ENCODE measurements at places on chromosomes 12 and 14.

DNA sequence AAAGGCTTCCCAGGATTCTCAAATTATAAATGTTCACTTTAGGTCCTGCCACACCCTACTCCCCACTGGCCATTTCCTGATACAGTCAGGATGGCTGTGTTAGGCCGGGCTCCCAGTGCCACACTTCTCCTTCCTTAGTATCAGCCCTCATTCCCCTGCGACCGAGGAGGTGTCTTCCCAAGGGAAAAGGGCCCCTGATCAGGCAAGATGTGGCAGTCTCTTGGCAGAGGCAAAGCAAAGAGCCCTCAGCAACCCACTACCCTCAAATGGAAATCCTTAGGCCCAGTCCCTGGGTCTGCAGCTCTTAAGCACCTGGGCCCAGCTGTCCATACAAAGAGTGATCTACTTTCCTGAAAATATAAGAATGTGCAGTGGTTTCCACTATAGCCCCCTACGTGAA lies 96.5 kb upstream of the VASH1 start:
- DNase-seq = no peak

GRCh38 chr12:133165776-133166175 lies 15.5 kb upstream of the ZNF268 start:
- DNase-seq = no peak

- no peak for DNase-seq
Observed at GRCh38 chr14:25086821-25087396, 37.0 kb upstream of the STXBP6 start.

DNA sequence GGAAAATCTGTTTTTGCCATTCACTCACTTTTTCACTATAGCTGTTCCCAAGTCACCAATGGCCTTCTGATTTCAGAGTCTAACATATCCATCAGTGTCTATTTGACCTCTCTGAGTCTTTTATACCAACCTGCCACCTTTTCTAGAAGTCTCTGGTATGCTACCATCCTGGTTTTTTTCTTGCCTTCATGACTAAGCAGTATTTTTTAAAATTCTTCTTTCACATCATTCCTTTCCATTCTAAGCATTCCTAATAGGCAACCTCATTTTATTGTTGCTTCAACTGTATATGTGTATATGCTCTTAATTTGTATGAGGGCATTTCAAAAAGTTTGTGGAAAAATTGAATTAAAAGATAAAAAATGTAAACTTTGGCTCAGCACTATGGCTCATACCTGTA lies 5.0 kb downstream of the IRAK4 start:
- DNase-seq = no peak

GRCh38 chr14:52244997-52245396 lies 22.5 kb upstream of the PTGDR start:
- DNase-seq = no peak

DNA sequence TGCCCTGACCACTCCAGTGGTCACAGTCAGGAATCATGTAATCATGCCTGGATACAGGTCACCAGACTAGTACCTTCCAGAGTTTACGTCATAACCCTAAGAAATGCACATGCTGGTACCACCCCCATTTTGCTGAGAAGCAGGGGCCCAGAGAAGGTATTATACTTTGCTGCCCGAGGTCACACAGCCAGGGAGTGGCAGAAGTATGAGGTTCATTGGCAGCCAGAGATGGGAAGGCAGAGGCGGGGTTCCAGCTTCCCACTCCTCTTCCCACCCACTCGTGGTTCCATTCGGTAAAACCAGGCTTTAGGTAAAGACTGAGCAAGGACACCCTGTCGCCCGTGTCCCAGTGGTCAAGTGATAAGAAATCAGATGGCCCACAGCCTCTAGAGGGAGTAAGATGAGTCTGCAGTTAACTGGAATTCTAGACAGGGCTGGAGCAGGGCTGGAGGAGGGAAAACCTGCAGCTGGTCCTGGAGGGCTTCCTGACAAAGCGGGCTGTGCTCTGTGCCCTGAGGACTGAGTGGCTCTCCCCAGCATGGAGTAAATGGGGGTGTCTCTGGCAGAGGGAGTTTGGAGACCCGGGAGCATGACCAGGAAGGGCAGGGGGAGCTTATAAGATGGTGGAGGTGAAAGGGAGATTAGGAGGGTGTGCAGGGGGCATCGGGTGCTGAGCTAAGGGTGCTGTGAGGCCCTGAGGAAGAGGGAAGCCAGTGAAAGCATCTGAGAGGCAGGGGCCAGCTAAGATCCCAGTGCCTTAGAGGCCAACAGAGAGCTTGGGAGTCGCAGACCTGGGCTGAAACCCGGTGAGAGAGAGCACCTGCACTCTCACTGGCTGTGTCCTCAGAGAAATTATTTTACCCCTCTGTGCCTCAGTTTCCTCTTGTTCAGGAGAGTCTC lies 5.7 kb downstream of the FAM222A start:
- no peak for DNase-seq

DNA sequence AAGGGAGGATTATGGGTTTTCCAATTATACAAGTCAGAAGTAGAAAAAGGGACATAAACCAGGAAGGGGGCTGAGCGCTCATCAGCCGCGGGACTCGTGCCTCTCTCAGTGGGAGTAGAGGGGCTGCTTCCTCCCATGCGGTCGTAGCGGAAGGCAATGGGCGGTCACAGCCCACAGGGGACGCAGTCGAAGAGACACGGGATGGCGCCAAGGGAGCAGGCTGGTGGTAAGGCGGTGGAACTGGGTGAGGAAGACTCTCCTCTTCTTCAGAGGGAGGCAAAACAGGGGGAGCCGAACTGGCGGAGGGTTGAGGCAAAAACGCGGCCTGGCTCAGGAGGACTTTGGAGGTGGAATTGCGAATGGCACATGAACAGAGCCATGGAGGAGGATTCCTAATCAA lies 677.7 kb downstream of the TMEM121 start:
- DNase-seq = no peak

DNA sequence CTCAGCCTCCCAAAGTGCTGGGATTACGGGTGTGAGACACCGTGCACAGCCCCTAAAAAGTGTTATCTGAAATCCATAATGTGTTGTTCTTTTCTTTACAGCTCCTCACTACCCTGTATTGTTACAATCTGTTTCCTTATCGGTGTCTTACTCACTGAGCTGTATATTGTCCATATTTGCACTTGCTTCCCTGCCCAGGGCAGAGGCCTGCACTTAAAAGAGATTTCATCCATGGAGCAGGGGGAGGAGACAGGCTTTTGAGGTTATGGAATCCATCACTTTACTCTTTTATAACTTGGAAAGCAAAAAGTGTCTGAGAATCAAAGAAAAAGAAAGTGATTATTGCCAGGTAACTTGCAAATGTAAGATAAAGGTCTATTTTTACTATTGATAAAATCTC lies 251.0 kb downstream of the DIO2 start:
- no peak for DNase-seq

- DNase-seq = no peak
Observed at GRCh38 chr12:85461127-85461526, 181.1 kb downstream of the ALX1 start.

- no peak for DNase-seq
Observed at GRCh38 chr12:14113031-14113430, 131.6 kb upstream of the GRIN2B start.

DNA sequence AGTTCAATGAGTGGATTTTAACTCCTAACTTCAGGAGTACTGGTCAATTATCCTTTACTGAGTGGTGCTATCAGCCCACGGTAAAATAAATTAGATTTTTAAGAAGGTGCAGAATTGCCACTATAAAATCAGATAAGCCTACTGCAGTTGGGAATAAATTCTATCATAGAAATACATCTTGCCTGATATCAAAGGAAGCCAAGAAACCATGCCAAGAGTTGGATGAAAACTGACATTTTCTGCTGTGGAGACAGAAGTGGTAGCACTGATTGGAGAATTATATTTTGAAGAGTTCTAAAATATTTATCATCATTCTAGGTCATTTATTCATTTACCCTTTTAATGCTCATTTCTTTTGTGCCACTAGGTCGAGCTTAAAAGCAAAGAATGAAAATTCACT lies 465.1 kb downstream of the APAF1 start:
- no peak for DNase-seq

DNA sequence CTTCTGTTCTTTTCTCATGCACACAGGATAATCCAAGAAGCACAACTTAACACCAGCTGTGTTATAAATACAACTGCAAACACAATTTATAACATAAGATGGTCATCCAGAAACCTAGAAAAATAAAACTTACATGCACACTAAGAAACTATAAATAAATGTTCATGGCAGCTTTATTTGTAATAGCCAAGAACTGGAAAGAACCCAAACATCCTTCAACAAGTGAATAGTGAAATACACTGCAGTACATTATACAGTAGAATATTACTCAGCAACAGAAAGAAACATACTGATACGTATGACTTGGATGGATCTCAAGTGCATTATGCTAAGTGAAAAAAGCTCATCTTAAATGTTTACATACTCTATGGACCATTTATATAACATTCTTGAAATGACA lies 132.7 kb downstream of the SPTSSA start:
- DNase-seq = no peak

DNA sequence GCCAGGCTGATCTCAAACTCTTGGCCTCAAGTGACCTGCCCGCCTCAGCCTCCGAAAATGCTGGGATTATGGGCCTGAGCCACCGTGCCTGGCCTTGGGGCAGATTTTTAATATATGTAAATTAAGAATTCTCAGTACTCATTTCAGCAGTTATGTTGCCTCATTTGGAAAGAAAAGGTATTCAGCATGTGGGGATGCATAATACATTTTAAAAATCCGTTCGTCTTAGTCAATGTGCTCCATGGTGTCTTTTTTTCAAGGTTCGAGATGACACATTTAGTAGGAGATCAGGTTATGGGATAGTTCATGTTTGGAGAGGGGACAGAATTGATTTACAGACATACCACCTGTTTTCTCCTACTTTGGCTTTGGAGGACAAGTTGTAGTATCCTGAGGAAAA lies 10.2 kb downstream of the SYNE2 start:
- no peak for DNase-seq

DNA sequence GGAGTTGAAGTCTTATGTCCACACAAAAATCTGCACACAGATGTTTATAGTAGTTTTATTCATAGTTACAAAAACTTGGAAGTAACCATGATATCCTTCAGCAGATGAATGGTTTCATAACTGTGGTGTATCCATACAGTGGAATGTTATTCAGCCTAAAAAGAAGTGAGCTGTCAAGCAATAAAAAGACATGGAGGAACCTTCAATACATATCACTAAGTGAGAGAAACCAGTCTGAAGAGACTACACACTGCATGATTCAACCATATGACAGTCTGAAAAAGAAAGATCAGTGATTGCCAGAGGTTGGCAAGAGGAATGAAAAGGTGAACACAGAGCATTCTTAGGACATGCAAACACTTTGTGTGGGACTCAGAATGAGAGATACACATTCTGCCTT lies 18.6 kb upstream of the IFNG start:
- peak; percentile 24 for DNase-seq

DNA sequence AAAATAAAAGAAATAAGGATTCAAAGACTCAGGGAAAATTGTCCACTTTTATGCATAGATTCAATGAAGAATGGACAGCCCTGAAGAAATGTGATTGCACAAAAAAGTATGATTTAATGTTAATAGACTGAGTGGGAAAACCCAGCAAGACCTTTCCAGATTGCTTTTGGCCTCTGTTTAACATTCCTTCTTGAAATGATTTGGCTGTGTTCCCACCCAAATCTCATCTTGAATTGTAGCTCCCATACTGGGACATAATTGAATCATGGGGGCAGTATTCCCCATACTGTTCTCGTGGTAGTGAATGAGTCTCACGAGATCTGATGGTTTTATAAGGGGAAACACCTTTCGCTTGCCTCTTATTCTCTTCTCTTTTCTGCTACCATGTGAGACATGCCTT lies 1316.9 kb upstream of the SEL1L start:
- no peak for DNase-seq

DNA sequence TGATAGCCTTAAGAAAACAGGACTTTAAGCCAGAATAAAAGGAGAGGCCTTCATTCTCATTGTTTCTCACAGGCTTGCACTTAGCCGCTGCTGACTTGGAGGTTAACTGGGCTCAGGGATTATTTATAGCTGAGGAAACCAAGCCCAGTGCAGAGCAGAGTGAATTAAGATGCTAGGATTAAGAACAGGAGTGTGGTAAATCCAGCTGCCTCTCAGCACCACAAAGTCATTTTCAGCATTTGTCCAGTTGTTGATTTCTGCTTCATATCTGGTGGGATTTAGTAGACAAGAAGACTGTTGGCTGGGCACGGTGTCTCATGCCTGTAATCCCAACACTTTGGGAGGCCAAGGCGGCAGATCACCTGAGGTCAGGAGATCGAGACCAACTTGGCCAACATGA lies 14.3 kb upstream of the KRT73 start:
- no peak for DNase-seq

DNA sequence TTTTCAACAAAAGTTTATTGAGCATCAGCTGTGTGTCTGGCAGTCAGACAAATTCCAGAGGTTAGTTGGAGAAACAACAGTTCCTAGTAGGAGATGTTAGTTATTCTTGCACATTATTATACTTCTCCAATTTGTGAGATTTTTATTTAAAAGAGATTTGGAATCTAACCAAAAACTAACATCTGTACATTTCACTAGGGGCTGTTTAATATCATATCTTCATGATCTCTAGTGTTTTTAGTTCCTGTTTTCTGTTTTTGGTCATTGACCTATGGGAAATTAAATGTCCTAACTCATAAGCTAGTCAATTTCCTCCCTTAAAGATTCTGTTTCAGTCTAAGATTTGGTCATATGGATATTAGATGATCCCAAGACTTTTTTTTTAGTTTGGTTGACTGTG lies 34.1 kb upstream of the KLHDC2 start:
- no peak for DNase-seq

GRCh38 chr12:3336606-3337311 lies 154.2 kb upstream of the PRMT8 start:
- DNase-seq = no peak

DNA sequence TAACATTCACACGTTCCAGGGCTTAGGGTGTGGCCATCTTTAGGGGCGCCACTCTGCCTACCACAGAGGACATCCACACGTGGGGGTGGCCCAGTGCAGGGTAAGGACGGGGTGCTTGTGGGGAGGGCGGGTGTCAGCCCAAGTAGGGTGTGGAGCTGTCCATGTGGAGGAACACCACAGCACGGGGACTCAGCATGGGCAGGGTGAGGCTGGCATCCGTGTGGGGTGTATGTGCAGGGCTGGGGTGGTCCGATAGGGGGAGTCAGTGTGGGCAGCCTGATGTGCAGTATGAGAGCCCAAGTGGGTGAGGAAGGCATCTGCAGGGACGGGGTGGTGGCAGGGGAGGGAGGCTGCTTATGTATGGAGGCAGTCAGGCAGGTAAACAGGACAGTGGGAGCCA lies 17.7 kb downstream of the PSMC1 start:
- no peak for DNase-seq

Measured in activated CD4-positive, alpha-beta T cell treated with anti-CD3 and anti-CD28 coated beads, Interleukin-10, Interleukin-2, amounts not matched to agents 100 ng/mL and 50 ng/mL, durations not matched to agents 16 hours and 8 hours (primary cell).